ENCODE measurements at places on chromosomes 2 and 18.
A peak's percentile ranks its signal among the peaks of the same experiment; 100 is the strongest.

DNA sequence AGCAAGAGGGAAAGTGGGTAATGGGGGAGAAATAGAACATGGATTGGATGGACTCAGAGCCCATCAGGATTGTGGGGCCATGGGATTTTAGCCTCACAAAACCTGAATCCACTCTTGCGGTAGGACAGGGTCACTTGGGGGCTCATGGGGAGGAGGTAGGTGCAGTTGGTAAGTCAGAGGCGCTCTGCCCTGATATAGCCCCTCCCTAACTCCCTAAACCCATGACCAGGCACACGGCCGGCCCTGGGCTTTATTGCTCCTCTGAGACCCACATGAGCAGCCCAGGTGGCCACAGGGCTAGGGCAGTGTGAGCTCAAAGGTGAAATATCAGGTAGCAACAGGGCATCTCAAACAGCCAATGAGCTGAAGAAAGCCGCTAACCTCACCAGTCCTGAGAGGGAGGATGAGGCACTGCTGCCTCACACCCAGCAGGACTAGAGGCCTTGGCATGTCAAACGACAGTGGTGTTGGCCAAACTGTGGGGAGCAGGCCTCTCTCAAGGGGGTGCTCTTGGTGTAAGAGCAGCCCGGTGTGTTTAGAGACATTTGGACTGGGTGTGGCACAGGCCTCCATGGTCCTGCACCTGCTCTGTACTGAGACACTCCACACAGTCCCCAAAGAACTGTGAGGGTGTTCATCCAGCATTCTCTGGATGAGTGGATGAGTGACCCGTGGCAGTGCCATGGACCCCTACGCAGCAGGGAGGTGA, 90.8 kb upstream of the HS6ST1 start:
- DNase-seq, result no peak

DNA sequence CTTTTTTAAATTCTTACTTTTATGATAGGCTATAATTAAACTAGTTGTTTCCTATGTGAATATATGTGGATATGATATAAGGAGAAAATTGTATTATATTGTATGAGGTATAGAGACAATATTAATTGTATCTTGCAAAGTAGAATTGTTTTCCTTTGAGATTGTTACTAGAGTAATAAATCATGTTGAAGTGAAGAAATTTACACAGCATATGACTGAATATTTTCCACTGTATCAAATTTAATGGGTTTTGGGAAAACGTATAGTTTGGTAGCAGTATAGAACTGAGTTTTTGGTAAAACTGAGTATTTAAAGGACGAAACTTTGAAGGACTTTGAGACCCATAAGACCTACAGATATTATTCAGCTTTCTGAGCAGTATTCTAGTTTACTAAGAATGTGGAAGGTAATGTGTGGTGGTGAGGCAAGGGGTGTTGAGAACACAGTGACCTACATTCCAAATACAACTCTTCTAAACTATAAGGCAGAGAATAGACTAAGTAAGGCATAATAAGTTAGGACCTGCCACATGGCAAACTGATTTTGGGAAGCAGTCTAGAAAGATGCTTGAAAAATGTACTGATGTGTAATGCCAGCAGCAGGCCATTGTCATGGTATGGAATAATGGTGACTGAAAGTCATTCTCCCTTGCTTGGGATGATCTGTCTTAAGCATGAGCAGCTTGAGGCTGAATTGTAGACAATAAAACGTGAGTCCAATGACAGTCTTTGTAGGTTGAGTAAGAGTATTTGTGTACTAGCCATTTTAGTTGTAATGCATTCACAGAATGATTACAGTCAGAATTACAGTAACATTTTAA, 29.6 kb downstream of the PKP4 start:
- DNase-seq, result no peak

DNA sequence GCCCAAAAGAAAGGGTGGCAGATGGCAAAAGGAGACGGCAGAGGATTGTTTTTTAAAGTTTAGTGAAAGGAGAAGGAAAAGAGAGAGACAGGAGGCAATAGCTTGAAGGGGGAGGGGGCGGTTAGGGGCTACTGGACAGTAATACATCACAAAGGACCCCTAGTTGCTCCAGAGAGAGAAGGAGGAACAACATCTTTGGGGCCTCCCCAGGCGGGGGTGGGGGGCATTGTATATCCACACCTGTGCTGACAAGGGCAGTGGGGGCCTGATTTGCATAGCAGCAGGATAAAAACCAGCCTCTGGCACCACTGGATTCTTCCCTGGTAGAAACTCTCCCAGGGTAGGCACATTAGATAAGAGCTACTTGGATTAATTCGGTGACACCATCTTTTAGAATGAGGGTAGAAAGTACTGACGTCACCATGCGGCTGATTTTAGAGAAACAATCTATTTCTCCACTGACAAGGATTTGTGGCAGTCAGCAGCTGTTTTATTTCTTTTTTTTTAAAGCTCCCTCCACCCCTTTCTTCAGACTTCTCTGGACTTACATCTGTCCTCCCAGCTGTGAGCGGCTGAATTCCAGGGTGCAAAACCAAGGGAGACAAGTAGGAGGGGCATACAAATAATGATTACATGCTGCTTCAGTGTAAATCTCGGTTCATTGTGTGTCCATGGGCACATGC, 199.8 kb upstream of the NRP2 start:
- DNase-seq, result peak; percentile 80

GRCh38 chr2:2793514-2793913, 462.4 kb upstream of the MYT1L start:
- DNase-seq, result no peak

- DNase-seq, result peak; percentile 33
These were observed 111.1 kb downstream of the MEP1B start for GRCh38 chr18:32300914-32301313.
